ENCODE measurements at places on chromosomes 2 and 18. TPM values are rescaled to one million over a fixed set of nuclear protein-coding genes. Genes with fewer than 3 reads are reported as not detected.

Gene GNAL
- total RNA-seq, result 0.10 TPM

Gene MEP1B
- not detected for total RNA-seq

Gene SULT1C4
- total RNA-seq, result not detected

Gene NPHP1
- total RNA-seq, result 1.4 TPM

Gene FNDC4
- not detected for total RNA-seq

DNA sequence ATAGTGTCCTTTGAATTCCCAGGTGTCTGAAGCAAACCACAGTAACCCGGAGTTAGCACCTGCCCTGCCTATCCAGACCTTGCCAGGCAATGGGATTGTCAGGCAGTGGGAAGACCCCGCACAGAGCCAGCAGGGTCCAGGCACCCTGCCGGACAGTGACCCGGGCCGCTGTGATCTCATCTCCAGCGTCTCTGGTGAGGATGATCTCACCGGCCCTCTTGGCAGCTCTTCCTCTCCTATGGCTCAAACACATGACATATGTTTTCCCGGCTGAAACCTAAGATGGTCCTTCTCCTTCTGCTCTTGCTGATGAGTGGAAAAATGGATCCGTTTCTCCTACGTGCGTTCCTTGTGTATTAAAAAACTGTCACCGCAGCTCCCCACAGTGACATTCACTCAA lies 75.1 kb downstream of the ACOXL start:
- H3K27me3 ChIP-seq, result peaks cover 9% of the 10 kb centered on the region
- H3K27ac ChIP-seq, result peak overlapping the region; percentile 82
- H3K4me1 ChIP-seq, result peaks cover 17% of the 10 kb centered on the region
- no peak for DNase-seq
- no peaks in the 10 kb centered on the region for H3K36me3 ChIP-seq

- H3K4me1 ChIP-seq, result no peaks in the 10 kb centered on the region
- no peak overlapping the region for H3K27ac ChIP-seq
- H3K4me3 ChIP-seq, result no peak overlapping the region
Measured at GRCh38 chr2:186726938-186727337, 33.1 kb downstream of the FAM171B start.

DNA sequence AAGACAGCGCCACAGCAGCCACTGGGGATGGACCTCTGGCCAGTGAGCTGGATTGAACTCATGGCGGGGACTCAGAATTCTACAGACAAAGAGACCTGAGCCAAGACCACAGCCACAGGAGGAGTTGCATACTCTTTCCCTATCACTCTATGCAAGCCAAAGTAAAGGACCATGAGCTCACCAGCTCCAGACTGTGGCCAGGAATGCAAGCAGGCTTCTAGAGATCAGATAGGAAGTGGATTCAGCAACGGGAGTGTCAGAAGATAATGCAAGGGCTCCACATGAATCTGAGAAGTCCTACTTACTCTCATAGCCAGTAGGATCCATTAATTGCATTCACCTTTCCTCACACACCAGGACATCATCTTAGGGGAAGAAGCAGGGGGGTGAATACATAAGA lies 415.4 kb upstream of the POU3F3 start:
- no peak overlapping the region for H3K27ac ChIP-seq
- DNase-seq, result no peak
- H3K27me3 ChIP-seq, result no peaks in the 10 kb centered on the region
- H3K36me3 ChIP-seq, result no peaks in the 10 kb centered on the region
- no peak overlapping the region for H3K4me3 ChIP-seq

DNA sequence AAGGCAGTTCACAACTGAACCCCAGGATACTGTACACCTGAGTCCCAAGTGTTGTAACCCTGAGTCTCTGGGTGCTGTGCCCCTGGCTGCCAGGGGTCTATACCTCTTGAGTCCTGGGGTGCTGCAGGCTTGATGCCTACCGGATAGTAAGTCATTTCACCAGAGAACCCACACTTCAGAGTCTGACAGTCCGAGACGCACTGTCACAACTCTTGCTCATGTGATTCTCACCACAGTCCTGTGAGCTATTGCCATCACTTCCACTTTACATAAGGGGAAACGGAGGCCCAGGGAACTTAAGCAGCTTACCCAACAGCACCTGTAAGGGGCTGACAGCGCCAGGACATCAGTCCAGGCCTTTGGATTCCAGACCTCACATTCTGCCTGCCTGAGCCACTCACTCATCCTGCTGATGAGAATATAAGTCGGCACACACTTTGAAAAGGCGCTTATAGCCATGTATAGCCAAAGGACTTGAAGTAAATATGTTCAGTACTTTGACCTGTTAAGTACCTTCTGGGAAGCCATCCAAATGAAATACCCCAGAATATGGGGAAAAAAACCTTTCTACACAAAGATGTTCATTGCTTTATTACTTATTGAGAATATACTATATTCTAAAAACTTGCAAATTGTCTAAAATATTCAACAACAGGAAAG lies 180.7 kb upstream of the ID2 start:
- peaks cover 13% of the 10 kb centered on the region for H3K4me1 ChIP-seq
- H3K27me3 ChIP-seq, result no peaks in the 10 kb centered on the region
- no peaks in the 10 kb centered on the region for H3K36me3 ChIP-seq

GRCh38 chr2:241008711-241009121 lies 10.3 kb downstream of the SNED1 start:
- peaks cover 17% of the 10 kb centered on the region for H3K4me1 ChIP-seq
- no peaks in the 10 kb centered on the region for H3K36me3 ChIP-seq
- DNase-seq, result no peak

DNA sequence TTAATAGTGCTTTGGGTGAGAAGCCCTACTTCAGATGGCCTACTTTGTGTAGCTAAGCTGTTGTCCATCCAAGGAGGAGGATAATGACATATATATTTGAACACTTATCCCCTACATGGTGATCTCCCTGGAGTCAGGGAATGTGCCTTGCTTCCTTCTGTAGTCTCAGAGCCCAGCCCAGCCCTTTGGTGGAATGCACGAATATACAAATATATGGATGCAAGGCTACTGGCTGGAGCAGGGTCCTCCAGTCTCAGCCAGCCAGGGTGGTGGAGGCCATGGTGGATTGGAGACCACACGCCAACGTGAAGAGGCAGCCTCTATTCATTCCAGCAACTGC lies 150.6 kb upstream of the RIOK3 start:
- DNase-seq, result no peak
- no peaks in the 10 kb centered on the region for H3K36me3 ChIP-seq
- no peak overlapping the region for H3K4me3 ChIP-seq
- peaks cover 3% of the 10 kb centered on the region for H3K4me1 ChIP-seq
- H3K27me3 ChIP-seq, result no peaks in the 10 kb centered on the region

GRCh38 chr2:158459161-158460003 lies 2.6 kb downstream of the PKP4 start:
- H3K4me1 ChIP-seq, result peaks cover 22% of the 10 kb centered on the region
- DNase-seq, result no peak
- H3K4me3 ChIP-seq, result no peak overlapping the region

DNA sequence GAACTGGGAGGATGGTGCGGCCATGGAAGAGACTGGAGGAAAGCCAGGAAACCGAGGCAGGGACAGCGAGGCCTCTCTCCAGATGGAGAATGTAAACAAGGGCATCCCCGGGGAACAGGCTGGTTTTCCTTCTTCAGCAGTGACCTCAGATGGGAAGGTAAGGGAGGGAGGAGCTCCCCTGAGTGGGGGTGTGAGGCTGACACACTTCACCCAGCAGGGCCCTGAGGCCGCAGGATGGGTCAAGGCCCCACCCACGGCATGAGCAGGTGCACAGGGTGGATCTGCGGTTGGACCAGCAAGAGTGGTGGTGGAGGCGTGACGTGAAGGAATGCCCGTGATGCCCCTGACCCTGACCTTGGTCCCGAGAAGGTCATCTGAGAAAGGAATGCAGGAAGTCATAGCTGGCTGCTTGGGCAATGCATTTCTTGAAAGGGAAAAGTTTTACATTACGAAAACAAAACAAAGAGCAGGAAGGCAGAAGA lies 48.1 kb downstream of the ADCY3 start:
- H3K4me1 ChIP-seq, result peaks cover 6% of the 10 kb centered on the region
- no peak overlapping the region for H3K4me3 ChIP-seq
- DNase-seq, result no peak
- H3K36me3 ChIP-seq, result peaks cover 5% of the 10 kb centered on the region

- H3K27me3 ChIP-seq, result no peaks in the 10 kb centered on the region
- peaks cover 21% of the 10 kb centered on the region for H3K4me1 ChIP-seq
- no peak for DNase-seq
- H3K27ac ChIP-seq, result peak overlapping the region; percentile 69
- no peak overlapping the region for H3K4me3 ChIP-seq
Measured at GRCh38 chr2:30271301-30271700, 40.0 kb downstream of the LBH start.

- H3K27ac ChIP-seq, result peak overlapping the region; percentile 87
- peaks cover 68% of the 10 kb centered on the region for H3K4me1 ChIP-seq
- peaks cover 14% of the 10 kb centered on the region for H3K36me3 ChIP-seq
- H3K4me3 ChIP-seq, result peak overlapping the region; percentile 99
- DNase-seq, result no peak
Measured at GRCh38 chr2:84878459-84878858, 2.4 kb downstream of the TRABD2A start.

DNA sequence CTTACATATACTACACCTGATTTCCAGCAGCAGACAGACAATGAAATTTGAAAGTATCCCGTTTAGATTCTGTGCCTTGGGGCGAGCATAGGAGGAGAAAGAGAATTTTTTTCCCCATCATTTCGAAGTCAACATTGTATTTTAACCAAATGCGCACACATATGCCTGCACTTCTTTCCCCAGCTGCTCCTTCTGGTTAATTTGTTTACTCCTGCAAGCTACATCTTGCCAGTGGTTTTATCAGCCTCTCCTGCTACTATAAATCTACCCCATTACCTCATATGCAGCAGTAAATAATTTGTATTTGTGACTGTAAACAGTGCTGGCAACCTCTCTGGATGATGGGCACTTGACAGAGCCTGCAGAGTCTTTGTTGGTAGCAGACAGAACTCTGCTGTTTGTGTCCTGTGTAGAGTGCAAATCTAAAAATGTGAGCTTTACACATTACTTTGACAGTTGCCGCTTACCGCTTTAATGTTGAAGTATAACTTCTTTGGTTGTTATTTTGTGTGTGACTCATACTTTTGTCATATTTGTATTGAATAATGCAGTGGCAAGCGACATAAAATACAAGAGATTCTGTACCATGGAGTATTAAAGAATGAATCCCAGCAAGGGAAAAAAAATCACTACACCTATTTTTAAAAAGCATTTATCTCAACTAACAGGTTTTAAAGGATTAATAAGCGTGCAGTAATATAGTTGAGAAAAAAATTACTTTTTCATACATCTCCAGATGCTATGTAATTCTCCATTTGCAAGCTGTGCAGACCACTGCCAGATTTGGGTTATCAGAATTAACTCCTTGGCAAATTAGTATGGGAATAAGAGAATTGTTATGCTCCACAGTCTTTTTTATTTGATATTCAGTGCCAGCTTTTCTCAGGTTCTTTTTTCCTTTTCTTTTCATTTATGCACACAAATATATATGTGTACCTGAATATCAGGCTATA lies 536.8 kb downstream of the XIRP2 start:
- no peak for DNase-seq
- H3K27ac ChIP-seq, result no peak overlapping the region
- no peaks in the 10 kb centered on the region for H3K4me1 ChIP-seq
- no peaks in the 10 kb centered on the region for H3K27me3 ChIP-seq
- H3K36me3 ChIP-seq, result no peaks in the 10 kb centered on the region

Data from T-helper 17 cell (primary cell).